ENCODE measurements at places on chromosomes 11 and 22.
A peak's percentile ranks its signal among the peaks of the same experiment; 100 is the strongest.

DNA sequence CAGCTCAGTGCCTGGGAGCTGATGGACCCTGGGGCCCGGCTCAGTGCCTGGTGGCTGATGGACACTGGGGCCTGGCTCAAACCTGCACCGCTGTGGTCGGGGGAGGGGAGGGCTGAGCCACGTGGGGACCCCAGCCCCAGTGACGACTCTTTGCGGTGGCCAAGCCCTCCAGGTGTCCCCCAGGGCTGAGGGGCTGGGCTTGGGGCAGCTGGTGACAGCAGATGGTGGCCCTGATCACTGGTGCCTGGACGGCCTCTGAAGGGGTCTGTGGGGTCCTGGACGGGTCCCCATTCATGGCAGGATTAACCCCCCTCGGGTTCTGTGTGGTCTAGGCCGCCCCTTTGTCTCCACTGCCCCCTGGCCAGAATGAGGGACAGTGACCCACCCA, 3.4 kb upstream of the MUC5B start:
- DNase-seq, result no peak

GRCh38 chr11:68345776-68346461, 33.5 kb downstream of the LRP5 start:
- no peak for DNase-seq

- DNase-seq, result peak; percentile 50
These were observed 161.0 kb upstream of the SORL1-AS1 start for GRCh38 chr11:121613724-121614123.

DNA sequence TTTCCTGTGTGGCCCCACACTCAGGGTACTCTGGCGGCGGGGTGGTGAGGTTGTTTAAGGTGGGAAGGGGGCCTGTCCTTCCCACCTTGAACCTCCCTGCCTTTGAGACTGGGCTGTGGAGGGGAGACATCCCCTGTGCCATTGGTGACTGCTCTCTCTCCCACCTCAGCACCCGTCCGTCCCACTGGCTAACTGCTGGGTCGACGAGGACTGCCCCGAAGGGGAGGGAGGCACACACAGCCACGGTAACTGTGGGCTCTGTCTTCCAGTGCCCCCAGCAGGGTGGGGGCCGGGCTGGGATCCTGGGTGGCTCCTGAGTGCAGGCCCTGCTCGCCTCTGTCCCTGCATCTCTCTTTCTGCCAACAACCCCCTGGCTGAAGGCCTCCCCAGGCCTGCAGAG, 7.5 kb downstream of the P2RX6 start:
- no peak for DNase-seq

GRCh38 chr22:33781411-33781810, 138.9 kb downstream of the LARGE1 start:
- DNase-seq, result no peak

DNA sequence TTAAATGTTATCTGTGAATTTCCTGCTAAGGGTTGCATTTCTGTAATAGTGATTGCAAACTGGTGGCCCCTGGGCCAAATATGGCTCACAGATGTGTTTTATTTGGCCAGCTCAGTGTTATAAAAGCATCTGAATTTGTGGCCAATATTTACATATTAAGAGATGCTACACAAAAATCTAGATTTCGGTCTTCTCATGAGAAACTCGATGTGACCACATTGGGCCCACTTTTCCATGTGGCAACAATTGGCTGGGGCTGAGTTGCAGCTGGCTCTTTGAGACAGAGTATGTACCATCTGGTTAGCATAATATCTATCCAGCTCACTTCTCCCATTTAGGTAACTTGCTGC, 244.5 kb upstream of the POU2AF2 start:
- DNase-seq, result no peak

GRCh38 chr11:116234989-116235568, 537.7 kb downstream of the BUD13 start:
- no peak for DNase-seq

DNA sequence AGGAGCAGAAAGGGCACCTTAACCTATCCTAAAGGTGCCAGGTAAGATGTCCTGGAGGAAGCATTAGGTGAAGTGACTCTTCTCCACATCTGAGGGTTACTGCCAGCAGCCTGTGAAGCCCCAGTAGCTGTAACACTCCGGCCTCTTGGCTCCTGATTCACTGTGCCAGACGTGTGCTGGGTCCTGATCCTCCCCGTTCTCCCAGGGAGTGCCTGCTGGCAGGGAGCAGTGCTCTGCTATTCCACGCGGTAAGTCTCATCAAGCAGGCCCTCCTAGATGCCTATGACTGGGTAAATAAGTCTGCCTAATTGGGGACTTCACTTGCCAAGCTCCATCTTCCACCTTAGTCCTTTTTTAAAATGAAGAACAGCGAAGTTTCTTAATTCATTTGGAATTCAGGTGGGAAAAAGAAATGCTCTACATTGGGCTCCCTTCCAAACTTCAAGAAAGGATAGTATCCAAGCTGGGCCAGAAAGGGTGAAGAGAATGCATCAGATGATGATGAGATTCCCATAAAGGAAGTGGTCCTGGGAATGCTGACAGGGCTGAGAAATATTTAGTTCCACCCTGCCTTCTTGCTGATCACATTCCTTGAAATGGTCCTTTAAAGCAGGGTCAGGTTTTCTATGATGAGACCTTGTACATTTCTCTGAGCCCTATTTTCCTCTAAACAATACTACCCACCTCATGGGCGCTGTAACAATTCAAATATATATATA, 188.0 kb downstream of the MAML2 start:
- DNase-seq, result no peak

- no peak for DNase-seq
These were observed 3.4 kb downstream of the PTPRJ start for GRCh38 chr11:47983464-47984397.

- DNase-seq, result no peak
These were observed 1.3 kb downstream of the FAM180B start for GRCh38 chr11:47587723-47588326.

DNA sequence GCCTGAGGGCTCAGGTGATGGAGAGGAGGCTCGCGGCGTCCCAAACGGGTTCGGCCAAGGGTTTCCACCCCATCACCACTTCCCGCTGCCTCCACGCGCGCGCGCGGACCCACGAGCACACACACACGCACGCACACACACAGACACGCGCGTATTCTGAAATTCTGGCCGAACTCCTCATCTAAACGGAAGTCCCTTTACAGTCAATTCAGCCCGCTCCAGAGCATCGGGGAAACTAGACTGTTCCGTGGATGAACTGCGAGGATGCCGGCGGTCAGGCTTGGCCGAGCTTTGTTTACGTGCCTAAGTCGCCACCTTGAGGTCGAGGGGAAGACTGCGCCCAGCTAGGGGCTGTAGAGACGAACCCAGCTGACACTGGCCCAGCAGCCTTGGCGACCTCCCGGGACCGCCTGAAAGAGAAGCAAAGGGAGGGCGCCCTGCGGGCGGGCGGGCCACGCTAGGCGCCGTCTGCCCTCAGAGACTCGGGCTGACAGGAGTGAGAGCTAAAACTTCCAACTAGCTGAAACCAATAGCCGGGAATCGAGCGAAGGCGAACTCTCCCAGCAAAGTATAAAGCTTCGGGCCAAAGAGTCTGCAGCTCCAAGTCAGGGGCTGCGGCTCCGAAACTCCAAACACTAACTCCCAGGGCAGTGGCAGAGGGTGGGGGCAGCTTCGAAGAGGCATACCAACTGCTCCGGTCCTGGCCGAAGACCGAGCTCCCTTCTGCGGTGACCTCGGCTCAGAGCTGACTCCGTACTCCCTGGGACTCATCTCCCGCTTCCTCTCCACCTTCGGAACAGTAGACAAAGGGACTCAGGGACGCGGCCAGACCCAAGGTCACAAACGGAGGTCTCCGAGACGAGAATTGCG, 124.7 kb upstream of the C11orf58 start:
- peak; percentile 81 for DNase-seq

GRCh38 chr11:106344394-106344793, 266.9 kb downstream of the AASDHPPT start:
- no peak for DNase-seq

- no peak for DNase-seq
These were observed 7.5 kb upstream of the OR8G1 start for GRCh38 chr11:124233376-124233775.

GRCh38 chr11:94735907-94736306, 32.2 kb upstream of the AMOTL1 start:
- DNase-seq, result no peak

DNA sequence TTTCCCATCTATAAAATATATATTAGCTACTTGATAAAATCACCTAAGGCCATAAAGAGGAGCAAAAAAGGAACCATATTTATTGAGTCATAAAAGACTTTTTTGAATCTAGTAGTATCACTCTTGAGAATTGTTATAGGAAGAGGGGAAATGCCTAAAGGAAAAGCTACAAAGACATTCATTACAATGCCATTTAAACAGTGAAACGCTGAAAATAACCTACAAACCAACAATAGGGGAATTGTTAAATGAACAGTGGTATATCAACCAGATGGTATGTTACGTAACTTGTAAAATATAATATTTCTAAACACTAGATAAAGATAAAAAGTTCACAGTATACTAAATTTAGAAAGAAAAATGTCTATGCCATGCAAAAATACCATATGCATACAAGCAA, 47.5 kb downstream of the FAM181B start:
- no peak for DNase-seq

DNA sequence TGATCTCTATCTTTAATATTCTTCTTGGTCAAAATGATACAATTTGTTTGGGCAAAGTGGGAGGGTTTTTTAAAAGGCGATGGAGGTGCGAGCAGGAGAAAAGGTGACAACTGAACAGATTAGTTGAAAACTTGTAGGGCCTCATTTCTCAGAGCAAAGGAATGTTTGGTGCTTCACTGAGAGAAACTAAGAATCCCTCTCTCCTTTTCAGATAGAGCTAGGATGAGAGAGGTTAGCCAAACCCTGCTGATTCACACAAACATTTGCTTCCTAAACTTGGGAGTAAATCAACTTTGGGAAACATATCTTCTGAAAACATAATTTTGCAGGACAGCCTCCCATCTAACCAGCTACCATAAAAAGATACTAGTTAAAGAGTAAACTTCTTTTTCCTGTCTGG, 57.0 kb downstream of the PHF21A start:
- DNase-seq, result no peak

DNA sequence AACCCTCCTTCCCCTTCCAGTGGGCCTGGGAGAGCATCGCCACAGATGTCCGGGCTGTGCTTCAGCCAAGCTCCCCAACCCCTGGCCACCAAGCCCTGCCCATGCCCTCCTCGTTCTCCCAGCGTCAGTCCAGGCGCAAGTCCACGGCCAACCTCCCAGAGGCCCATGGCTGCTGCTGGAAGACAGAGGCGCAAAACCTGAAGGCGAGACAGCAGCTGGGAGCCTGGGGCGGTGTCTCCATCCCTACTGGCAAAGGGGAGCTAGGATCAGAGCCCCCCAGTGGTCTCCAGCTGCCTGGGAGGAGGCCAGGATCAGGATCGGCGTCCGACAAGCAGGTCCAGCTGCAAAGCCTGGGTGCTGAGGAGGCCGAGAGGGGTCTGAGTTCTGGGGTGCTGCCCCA, 1.9 kb downstream of the TSGA10IP start:
- no peak for DNase-seq

- DNase-seq, result peak; percentile 48
These were observed at the start of gene PLXNB2 for GRCh38 chr22:50306753-50307749. Gene PLXNB2, minus strand, starts transcription at chr22:50307646. Its CDS starts 17,062 bp downstream, at chr22:50290584.

GRCh38 chr22:24466716-24467328, 28.3 kb upstream of the UPB1 start:
- no peak for DNase-seq

DNA sequence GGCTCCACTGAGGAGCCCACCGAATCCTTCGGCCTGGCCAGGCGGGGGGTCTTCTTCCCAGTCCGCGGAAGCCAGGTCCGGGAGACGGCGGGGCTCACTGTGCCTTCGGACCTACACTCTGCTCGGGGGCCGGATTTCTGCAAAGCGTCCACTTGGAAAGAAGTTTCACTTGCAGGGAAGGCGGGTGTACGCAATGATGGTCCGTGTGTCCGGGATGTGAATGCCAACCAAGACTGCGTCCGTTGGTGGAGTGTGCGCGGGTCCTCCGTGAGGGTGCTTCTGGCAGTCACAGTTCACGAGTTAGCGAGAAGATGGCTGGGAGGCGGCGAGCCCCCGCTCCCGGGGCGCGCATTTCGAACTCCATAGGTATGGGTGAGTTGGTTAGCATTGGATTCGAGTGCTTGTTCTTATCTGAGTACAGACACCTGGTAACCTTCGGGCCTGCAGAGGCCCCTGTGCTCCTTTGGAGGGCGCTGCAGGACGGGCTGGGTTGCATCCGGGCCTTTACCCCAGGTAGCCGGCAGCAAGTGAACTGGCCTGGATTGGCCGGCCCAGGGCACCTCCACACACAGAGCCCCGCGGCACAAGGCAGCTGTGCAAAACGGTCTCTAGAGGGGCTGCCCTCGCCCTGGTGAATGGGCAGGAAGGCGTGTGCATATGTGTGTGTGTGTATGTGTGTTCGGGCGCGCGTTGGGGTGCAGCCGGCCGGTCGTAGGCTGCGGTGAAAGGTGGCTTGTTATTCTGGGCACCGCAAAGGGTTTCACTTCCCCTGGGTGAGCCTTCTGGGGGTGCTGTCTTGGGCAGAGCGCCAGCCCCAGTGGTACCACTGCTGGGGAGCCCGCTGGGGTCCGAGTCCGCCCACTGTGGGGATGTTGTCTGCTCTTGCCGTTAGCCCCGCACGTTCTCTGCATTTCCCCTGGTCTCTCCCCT, 13.3 kb upstream of the CYP2R1 start:
- DNase-seq, result no peak

- peak; percentile 76 for DNase-seq
These were observed 20.1 kb upstream of the CUL5 start for GRCh38 chr11:107988397-107989158.

DNA sequence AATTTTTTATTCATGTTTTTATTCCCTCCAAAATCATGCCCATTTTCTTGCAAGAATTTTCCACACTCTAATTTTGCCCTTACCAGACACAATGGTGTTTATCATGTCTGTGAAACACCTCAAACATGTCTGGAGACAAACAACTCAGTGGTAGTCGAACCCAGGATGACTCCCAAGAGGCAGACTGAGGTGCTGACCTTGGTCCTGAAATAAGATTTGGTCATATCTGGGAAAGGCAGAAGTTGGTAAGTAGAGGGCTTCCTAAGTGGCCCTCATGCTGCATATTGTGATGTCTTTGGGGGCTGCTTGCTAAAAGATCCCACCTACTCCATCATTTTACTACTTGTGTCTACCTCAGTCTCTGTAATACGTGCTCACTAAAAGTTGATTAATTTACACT, 369.4 kb upstream of the ISX start:
- DNase-seq, result no peak

- no peak for DNase-seq
These were observed 1.0 kb upstream of the BIK start for GRCh38 chr22:43109511-43109910.

- no peak for DNase-seq
These were observed 85.3 kb upstream of the SORL1-AS1 start for GRCh38 chr11:121538054-121538453.

DNA sequence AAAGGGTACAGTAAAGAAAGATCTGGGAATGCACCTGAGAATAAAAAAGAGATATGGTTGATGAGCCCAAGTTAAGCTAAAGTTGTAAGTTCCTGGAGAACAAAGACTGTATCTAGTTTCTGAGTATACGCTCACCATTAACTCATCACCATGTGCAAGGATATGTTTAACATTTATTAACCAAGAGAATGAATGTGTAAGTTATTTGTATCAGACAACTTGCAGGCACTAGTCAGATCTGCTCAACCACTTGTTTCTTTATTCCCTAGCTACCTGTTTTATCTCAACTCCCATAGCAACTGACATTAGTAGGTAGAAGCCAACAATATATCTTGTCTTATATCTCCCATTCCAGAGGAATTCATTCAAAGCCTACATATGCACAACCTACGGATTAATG, 74.9 kb upstream of the KCNA4 start:
- DNase-seq, result no peak
